ENCODE measurements at places on chromosomes 7 and 10.

DNA sequence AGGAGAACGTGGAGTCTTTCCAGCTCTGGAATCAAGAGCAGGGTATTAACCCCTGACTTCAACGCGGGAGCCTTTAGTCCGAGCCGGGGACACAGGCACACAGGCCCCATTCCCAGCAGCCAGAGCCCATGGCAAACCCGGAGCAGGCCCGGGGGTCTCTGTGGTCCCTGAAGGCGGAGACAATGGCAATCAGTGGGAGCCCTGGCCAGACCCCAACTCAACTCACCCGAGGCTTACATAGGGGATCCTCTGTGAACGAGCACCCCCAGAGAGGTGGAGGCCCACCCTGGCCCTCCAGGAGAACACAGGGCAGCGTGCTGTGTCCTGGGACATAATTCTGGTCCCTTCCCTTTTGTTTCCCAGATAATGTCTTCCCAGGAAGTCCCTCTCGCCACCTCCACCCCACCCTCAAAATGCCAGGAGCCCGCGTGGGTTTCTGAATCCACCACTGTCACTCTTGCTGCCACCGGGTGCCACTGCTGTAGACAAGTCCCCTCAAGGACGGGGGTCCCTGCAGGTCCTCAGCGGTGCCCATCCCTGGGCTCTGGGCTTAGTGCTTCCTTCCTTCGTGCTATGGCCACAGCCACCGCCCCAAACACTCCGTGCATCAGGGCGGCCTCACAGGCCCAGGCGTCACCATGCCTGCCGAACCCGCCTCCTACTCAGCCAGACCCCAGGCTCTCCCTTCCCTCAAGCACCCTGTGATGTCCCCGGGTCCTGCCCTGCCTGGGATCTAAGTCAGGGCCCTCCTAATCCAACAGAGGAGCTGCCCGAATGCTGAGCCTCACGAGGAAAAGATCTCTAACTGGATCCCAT, 28.6 kb upstream of the PPP2R2D start:
- DNase-seq, result no peak

- no peak for DNase-seq
Measured at GRCh38 chr10:11082526-11082925, 64.9 kb downstream of the CELF2 start.

DNA sequence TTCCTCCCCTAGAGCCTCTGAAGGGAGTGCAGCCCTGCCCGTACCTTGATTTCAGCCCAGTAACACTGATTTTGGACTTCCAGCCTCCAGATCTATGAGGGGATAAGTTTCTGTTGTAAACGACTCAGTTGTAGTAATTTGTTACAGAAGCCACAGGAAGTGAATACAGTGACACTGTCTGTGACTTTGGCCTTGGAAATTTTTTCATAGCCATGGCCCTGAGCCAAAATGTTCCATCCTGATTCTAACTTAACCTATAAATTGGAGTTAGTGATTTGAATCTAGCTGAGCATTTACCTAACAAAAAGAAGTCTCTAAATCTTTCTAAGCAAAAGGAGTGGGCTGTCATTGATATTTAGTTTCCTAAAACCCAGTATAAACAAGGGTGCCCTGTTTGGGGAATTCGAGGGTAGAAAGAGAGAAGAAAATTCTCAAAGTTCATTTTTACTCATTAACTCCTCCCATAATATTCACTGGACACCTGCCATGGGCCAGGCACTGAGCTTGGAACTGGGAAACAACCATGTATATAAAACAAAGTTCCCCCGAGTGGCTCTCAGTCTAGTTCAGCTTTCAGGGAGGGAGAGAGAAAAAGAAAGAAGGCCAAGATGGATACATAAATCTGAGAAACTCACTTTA, 162.3 kb downstream of the SKIDA1 start:
- no peak for DNase-seq

DNA sequence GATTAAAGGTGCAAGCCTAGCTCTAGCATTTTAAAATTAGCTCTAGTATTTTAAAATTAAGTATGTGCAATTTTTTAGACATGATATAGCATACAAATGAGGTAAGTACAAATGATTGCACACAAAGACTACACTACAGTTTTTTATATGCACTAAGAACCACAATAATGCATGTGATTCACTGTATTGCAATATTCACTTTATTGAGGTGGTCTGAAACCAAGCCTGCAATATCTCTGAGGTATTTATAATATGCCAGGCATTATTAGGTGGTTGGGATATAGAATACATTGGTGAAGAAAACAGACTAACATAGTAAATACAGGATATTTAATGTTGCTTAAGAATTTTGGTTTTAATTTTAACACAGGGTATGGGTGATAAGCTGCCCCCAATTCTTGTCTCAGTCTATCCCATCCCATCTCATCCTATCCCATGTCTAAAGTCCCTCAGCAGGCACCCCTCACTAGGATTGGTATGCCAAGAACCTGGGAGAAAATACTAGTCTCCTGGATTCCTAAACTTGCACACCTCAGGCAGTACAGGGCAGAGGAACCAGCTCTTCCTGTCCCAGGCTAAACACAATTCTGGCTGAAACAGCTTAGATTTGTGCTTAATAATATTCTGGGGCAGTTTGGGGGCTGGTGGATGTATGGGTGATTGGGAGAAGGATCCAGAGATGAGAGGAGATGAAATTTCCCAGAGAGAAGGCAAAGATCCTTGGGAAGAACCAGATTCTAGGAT, 90.4 kb downstream of the HIPK2 start:
- DNase-seq, result no peak

GRCh38 chr10:100811261-100811660, 65.9 kb downstream of the PAX2 start:
- DNase-seq, result no peak

GRCh38 chr7:86760236-86760635, 116.5 kb downstream of the GRM3 start:
- no peak for DNase-seq

- no peak for DNase-seq
Measured at GRCh38 chr7:93016681-93017381, 100.9 kb downstream of the SAMD9 start.

- no peak for DNase-seq
Measured at GRCh38 chr7:76336094-76336493, 22.7 kb downstream of the YWHAG start.

GRCh38 chr10:46033602-46034011, 3.2 kb upstream of the NCOA4 start:
- DNase-seq, result no peak

GRCh38 chr10:113137941-113138685, 188.1 kb downstream of the TCF7L2 start:
- no peak for DNase-seq

GRCh38 chr10:97307866-97308780, 10.9 kb upstream of the FRAT1 start:
- DNase-seq, result no peak

- DNase-seq, result no peak
Measured at GRCh38 chr7:41540601-41541000, 162.3 kb downstream of the INHBA start.

DNA sequence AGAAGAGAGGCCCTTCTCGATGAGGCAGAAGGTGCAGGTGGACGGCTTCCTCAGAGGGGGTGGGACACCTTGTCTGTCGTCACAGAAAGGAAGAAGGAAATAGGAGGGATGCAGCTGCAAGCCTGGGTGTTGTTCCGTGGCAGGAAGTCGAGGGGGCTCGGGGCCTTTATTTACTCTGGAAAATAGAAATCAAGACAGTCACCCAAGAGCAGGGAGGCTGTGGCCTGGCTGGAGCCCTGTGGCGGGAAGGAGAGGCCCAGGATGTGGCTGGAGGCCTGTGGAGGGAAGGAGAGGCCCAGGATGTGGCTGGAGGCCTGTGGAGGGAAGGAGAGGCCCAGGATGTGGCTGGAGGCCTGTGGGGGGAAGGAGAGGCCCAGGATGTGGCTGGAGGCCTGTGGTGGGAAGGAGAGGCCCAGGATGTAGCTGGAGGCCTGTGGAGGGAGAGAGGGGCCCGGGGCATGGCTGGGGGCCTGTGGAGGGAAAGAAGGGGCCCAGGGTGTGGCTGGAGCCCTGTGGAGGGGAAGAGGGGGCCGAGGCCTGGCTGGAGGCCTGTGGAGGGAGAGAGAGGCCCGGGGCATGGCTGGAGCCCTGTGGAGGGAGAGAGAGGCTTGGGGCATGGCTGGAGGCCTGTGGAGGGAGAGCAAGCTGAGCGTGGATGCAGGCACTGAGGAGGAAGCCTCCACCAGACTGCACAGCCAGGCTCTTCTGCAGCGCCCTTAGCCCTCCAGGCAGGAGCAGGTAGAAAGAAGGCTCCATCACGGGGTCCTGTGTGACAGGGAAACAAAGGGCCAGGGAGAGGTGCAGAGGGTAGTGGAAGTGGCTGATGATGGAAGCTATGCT, 97.3 kb upstream of the SFMBT2 start:
- DNase-seq, result no peak

DNA sequence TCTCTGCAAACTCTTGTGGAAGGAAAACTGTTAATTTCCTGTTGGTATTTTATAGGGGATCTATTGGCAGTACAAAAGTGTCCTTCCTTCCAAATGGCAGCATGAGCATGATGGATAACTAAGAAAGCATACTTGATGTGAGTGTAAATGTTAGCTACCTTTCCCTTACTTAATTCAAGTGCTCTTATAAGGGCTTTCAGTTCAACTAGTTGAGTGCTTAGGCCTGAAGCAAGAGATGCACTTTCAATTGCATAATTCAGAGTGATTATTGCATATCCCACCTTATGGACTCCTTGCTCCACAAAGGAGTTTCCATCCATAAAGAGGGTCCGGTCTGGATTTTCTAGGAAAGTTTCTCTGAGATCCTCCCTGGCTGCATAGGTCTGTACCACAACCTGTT, 56.3 kb upstream of the CYP2C8 start:
- DNase-seq, result no peak

DNA sequence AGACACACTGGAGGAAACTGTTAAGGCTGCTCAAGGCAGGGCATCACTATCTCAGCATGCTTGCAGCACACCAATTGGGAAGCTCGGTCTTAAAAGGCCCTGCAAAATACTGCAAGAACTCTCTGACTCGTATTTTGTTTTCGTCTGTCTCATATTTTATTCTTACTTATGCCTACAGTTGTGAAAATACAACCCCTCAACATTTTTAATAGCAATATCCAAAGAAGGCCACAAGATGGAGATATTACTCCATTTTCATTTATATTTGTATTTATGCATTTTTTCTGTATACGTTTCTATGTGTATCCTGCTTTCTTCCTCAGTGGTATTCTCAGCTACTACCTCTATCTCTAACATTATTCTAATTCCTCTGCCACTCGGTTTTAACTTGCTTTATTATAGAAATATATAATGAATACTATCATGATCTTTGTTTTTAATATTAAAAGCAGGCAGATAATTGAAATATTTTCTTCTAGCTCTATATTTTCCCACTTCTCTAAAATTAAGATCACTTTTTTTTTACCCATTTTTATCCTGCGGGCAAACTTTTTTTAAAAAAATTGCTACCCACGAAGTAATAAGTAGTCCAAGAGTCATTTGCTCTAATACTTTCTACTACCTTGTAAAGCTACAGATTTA, 10.0 kb downstream of the DNAJC1 start:
- no peak for DNase-seq

DNA sequence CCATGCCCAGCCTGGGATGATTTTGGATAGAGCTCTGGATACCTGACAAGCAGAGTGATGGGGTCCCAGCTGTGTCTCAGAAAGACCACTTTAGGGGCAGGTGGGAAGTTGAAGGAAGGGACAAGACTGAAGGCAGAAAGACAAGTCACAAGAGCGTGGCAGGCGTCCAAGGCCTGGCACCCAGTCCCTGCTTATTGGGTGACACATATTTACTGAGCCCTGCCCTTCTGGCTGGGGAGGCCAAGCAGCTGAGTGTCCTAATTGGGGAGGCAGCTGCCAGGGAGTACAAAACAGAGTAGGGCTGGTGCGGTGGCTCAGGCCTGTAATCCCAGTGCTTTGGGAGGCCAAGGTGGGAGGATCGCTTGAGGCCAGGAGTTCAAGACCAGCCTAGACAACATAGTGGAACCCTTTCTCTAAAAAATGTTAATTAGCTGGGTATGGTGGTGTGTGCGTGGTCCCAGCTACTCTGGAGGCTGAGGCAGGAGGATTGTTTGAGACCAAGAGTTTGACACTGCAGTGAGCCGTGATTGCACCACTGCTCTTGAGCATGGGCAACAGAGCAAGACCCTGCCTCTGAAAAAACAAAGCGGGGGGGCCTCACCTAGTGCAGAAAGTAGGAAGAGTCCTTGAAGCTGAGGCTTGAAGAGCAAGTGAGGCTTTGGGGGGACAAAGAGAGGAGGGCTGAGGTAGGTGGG, 53.0 kb upstream of the GTF2I start:
- DNase-seq, result no peak

- DNase-seq, result no peak
Measured at GRCh38 chr10:15352836-15353235, 18.3 kb downstream of the FAM171A1 start.

DNA sequence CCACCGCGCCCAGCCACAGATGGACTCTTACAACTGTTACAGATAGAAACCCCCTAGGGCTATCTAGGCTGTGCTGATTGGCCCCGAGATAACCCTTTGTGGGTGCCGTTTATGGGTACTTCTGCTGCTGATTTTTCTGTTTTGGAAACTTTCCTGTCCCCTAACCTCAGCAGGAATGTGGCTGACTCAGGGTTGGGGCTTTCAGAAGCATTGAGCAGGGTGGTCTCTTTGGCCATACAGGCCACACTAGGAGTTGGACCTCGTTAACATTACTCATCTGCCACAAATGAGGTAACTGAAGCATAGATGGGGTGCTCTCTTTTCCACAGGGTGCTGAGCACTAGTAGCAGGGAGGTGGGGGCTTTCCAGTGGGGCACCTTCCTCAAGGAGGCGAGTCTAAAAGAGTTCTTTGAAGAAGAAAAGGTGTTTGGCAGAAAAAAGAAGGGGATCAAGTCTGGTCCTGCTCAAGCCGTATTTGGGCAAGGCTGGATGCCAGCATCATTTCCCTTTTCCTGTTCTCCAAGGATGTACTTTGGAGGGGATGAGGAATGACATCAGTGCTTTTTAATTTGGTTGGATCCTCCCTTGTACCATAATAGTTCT, 6.4 kb downstream of the ZSCAN25 start:
- DNase-seq, result no peak

DNA sequence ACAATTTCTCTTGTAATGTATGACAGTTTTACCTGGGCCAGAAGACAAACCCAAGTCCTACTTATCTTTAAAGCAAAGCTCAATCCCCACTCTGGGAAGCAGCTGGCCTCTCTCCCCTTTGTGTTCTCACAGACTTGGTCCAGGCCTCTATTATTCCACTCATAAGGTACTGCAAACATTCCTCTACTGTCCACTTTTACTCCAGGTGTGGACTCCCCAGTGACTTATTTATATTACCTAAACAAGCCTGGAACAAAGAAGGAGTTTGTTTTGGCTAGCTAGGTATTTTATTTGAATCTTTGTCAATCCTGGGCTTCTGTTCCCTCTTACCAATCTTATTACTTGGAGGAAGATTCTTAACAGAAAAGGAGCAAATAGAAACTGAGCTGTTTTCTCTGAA, 163.5 kb downstream of the SKAP2 start:
- DNase-seq, result no peak

All from HAP-1 (cell line).